Glomerular endothelial cell (primary cell): ENCODE measurements at places on chromosomes 3 and 15.

GRCh38 chr3:187836823-187837770 lies 91.8 kb upstream of the BCL6 start:
- DNase-seq, result no peak

- no peak for DNase-seq
These were observed 13.2 kb upstream of the TMEM212 start for GRCh38 chr3:171829841-171830517.

DNA sequence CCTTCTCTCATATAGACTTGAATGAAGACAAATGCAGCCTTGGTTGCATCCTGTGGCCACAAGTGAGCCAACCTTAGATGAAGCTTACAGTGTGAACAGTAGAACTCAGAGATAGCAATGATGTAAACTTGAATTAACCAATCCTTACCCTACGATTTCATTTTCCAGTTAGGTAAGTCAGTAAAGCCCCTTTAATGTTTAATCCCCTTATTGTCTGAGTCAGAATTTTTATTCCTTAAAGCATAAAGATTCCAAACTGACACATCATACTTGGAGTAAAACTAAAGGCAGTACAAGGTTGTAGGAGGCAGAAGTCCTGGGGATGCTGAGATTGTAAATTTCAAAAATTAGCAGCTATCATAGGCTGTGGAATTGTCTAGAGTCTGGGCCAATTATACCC lies 507.8 kb upstream of the DPH6 start:
- no peak for DNase-seq

DNA sequence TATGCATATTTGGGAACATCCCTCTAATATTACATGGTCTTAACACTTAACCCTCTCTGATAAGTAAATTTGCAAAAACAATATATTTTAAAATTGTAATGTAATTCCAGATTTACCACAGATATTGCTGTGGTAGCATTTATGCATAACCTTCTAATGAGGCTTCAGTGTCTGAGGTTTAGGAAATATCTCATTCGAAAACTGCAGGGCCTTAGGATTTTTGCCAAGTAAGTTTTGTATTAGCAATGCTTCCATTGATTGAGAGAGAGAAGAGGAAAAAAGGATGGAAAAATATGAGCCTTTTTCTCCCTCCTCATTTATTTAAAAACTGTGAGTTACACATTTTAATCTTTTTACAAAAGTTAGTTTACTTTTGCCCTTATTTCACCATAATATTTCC lies 294.6 kb downstream of the EPHA3 start:
- DNase-seq, result no peak

- no peak for DNase-seq
These were observed 27.9 kb downstream of the GTPBP8 start for GRCh38 chr3:113018536-113019181.

- no peak for DNase-seq
These were observed 7.1 kb upstream of the HCN4 start for GRCh38 chr15:73375755-73376305.

DNA sequence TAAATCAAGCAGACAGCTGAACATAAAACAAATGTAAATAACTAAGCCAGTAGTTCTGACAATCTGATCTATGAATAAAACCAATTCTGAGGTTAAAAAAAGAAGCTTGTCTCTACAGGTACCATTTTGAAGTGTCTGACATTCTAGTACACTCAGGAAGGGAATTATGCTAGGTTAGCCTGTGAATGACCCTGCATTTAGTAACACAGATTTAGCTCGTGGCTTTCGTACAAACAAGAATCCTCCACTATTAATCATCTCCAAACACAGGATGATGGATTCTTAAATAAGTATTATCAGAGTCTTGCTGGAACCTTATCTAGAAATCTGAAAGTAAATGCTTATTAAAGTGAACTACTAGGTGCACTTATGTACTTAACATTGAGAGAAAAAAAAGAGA lies 1120.1 kb downstream of the ROBO1 start:
- no peak for DNase-seq

DNA sequence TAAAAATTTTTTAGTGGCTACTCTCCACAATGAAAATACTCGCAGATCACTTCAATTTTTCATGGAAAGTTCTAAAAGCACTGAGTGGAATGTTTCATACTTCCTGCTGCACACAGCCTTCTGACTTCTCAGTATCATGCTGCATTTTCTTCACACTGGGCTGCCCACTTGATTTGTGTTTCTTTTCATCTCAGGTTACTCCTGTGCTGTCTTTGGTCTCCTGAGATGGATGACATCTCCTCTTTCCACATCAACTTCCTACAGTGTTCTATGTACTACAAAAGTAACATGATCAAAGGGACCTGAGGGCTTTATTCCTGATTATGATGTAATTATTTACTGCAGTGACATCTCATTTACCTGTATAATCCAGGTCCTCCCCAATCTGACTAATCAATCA lies 927.7 kb downstream of the ROBO2 start:
- DNase-seq, result no peak

DNA sequence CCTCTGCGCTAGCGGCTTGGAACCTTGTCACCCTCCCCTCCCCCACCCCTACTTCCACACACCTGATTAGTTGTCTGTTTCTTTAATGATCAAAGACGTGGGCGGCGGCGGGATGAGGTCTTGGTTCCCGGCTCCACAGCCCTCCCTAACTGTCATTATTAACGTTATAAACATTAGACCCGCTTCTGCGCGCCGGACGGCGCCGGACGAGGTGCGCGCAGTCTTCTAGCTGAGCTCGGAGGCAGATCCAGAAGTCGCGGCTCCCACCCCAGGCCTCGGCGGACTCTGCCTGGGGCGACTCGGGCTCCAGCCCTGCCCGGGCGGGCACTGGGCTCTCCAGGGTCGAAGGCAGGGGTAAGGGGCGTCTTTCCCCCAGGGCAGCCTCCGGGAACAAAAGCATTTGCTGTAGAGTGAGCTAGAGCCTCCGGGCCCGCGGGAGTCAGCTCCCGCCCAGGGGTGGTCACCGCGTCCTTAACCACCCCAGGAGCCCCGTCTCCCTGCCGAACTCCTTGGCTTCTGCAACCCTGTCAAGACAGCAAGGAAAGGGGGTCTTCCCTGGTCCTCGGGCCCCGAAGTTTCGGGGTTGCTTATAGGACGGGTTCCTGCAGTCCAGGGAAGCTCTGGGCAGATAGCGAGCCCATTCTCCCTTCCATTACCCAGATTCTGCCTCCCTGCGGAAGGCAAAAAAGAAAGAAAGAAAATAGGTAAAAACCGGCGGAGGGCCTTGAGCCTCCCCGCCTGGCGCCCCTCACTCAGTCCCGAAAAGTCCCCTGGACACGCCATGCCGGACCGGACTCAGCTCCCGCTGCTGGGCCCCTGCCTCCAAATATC lies 2.2 kb upstream of the ISLR2 start:
- no peak for DNase-seq

DNA sequence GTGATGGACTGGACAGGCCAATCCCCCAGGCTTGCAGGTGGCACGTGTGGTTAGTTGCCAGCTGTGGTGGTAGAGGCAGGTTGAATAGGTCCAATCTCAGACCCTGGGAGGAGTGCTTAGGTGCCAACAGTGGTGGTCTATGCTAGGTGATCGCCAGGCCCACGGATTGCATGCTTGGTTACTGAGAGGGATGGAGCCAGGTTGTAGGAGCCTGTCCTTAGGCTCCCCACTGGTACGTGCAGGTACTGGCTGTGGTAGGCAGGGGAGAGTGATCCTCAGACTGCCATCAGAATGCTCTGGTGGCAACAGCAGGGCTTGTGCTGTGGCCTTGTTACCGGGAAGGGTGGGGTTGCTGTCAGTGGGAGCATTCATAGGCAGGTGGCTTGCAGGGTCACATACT lies 44.7 kb downstream of the NCK1 start:
- no peak for DNase-seq

- DNase-seq, result no peak
These were observed 50.0 kb downstream of the DNAJB8 start for GRCh38 chr3:128416578-128417211.

DNA sequence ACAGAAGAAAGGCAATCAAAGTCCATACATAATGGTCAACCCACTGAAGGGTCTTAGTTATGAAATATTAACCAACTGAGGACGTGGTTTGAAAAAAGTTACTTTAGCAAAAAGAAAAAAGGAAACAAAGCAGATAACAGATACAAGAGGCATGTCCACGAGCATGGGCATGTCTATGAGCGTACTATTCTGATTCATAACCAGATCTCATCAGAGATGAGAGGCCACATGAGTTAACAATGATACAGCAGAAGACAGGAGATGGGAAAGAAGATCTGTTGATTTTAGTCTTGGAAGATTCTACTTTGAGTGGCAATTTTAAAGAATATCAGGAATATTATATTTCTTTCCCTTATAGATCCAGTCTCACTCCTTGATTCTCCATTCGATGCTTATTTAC lies 262.9 kb upstream of the SLITRK3 start:
- DNase-seq, result no peak

DNA sequence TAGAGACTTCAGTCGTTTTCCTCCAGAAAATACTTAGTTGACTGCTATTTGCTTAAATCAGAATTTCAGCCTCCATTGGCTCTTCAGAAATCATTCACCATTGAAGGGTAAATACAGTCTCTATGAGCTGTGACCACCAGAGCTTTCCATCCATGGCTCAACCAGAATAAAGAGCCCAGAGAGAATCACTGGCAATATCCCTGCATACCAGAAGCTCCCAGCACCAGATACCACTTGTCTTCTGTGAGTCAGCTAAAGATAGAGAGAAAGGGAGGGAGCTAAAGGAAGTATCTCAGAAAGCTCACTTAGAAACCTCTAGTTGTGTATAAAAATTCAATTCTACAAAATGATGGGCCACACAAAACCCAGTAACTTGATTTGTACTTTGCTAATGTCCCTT lies 115.2 kb upstream of the TMCO5A start:
- DNase-seq, result no peak

GRCh38 chr3:53346514-53346913 lies 829 bp downstream of the DCP1A start:
- no peak for DNase-seq

- no peak for DNase-seq
These were observed 31.2 kb downstream of the CHDH start for GRCh38 chr3:53815067-53815466.

DNA sequence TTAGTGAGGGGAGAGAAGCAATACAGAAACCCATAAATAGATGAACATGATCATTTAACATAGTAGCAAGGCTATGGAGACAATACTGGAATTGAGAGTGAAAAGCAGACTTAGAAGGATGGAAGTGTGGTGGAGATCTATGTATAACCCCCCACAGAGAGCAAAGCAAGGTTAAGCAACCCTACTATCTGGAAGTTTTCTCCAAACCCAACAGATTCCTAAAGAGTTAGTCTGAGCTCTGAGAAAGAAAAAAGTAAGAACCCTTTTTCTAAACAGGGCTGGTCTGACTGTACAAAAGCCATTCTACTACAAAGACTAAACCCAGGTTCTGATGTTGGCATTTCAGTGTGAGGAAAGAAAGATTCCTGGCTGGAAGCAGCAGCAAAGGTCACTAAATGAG lies 153.2 kb downstream of the WNT5A start:
- no peak for DNase-seq

DNA sequence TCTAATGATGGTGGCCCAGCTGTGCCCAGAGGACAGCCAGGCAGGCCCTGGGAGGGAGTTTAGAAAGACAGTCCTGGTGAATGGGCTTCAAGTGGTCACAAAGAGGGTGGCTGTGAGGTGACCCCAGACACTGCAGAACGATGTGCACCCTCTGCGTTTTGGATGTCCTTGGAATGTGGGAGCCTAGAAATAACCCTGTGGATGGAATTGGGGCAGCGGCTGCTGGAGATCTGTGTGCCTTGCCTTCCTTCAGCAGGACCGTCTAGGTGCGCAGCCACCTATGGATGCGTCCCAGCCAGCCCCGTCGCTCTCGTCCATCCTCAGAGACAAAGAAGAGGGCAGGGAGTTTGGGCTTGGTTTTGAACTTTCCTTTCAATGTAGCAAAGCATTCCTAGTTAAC lies 46.5 kb downstream of the KLHL25 start:
- no peak for DNase-seq

DNA sequence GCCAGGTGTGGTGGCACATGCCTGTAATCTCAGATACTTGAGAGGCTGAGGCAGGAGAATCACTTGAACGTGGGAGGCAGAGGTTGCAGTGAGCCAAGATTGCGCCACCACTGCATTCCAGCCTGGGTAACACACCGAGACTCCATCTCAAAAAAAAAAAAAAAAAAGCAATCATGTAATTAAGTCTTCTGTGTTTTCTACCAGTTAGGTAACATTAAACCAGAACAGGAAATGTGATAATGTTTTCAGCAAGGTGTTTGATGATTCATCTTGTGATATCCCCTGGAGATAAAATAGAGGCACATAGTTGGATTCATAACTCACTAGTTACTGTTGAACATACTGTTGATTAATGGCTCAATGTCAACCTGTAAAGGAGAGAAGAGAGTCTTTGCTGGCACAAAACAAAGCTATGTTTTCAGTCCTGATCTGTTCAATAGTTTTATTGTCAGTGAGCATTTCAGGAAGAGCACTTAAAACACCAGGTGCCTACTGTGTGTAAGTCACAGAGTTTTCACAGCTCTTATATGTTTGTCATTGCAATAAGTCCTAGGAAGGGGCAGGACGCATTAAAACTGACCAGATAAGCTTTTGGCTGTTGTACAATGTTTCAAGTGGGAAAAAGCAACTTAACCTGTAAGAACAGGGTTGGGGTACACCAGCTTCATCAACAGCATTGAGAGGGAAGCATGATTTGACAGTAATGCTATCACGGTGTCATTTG lies 19.5 kb downstream of the DNAJB11 start:
- no peak for DNase-seq

- DNase-seq, result no peak
These were observed at the start of gene CPN2 for GRCh38 chr3:194351080-194351672. Gene CPN2 (minus strand): TSS chr3:194351328. CDS start chr3:194342702, 8,626 bp downstream.

DNA sequence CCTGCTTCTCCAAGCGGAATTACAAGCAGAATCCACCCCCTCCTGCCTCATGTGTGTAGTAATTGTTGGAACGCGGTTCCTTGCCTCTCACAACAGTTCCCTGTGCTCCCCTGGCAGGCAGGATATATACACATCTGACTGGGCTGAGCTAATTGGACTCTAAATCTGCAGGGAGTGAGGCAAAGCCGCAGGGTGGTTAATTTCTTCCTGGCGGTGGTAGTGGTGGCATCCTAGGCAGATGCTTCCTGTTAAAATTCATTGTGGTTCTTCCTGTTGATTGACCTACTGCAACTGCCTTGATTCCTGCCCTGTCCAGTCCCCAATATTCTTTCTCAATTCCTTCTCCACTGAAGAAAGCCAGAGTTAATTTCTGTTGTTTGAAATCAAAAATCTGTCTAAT lies 202.9 kb upstream of the PROK2 start:
- peak; percentile 10 for DNase-seq

DNA sequence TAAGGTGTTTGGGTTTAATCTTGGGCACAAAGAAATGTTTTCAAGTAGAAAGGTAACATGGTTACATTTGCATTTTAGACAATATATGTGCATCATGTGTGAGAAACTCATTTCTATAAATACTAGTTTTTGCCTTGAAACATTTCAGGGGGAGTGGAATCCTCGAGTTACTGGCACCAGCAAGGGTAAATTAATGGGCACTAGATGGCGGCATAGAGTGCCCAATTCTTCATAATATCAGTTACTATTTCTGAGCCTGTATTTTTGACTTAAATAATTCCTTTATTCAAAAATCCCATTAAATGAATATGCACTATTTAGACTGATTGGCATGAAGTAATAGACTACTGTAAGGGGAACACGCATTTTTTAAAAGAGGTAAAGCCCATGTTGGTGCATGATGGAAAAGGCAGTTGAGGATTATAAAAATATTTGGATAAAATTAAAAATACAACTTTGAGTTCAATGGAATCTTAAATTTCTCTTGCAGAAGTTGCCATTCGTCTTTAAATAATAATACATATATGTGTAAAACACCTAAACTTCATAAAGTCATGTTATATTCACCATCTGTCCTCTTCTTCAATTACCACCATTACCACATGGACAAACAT lies 106.3 kb downstream of the ZBTB20 start:
- DNase-seq, result peak; percentile 29

GRCh38 chr3:76361010-76361409 lies 575.7 kb upstream of the ZNF717 start:
- no peak for DNase-seq
